ENCODE measurements at places on chromosomes 2 and 18.
A peak's percentile ranks its signal among the peaks of the same experiment; 100 is the strongest.

DNA sequence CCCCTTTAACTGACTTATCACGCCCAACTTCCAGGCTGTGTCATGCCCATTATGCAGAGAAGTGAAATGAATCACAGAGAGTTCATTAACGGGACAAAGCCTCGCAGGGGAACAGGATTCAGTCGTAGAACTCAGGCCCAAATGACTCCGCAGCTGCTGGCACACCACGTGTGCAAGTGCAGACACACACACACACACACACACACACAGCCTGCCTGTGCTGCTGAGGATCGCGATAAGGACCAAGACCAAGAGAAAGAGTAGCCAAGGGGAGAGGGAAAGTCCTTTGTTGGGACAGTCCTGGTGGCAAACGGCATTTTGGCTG, 90.0 kb upstream of the TAF1B start:
- DNase-seq, result peak; percentile 59

DNA sequence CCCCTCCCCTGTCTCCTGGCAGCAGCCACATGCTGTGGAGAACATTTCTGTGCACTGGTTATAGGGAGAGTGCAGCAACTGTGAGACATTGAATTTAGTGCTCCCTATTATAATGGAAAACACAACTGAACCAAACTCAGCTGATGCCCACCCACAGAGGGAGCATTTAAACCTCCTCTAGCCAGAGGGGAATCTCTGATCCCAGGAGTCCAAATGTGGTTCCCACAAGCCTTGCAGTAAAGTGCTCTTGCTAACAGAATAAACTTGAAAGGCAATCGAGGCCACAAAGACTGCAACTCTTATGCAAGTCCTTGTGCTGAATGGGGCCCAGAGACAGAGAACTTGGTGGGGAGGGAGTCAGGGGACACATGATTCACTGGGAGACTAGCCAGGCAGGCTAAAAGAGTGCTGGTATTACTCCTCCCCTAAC, 638.8 kb upstream of the VRK2 start:
- DNase-seq, result no peak

- no peak for DNase-seq
These were observed 125.6 kb upstream of the TACR1 start for GRCh38 chr2:75324861-75325284.

DNA sequence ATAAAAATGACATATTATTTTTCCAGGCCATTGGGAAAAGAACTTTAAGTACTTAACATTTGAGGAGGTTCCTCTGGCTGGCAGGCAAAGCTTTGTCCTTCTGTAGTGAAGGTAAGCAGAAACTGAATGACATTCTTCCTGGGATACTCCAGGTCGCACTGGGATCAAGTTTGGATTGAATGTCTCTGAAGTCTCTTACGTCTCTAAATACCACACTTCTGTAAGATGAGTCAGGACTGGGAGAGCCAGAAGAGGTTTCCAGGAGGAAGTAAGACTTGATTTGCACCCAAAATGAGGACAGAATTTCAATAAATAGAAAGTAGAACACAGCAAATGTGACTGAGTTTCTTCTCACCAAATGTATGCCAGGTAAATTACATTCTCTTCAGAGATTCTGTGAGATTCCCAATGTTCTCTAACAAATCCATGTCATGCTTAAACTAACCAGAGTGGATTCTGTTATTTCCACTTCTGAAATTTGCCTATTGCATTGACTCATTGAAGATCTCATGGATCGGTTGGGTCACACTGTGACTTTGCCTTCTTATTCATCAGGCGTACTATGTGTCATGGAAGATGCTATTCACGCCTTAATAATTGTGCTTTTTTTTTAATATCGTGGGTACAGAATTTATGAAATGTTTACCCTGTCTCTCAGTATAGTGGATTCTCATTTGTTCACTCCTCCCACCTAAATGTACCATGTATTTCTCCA, 25.5 kb upstream of the VIT start:
- no peak for DNase-seq

GRCh38 chr2:17799301-17800120, 16.7 kb upstream of the MSGN1 start:
- DNase-seq, result no peak

DNA sequence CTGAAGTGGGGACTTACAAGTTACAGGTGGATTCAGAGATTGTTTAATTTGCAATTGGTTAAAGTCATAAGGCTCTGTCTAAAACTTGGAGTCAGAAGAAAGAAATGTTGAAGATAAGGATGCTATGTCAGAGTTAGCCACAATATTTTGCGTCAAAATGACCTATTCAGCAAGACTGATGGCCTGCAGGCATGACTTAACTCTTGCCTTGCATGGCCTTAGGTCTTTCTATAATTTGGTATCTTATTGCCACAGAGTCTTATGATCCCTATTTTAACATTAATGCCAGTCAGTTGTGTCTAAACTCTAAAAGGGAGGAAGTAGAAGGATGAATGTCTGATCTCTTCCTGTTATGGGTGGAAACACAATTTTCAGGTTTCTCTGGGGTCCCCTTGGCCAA, 5.2 kb upstream of the COMMD1 start:
- no peak for DNase-seq

GRCh38 chr18:55513161-55513560, 74.8 kb downstream of the TCF4 start:
- DNase-seq, result no peak

DNA sequence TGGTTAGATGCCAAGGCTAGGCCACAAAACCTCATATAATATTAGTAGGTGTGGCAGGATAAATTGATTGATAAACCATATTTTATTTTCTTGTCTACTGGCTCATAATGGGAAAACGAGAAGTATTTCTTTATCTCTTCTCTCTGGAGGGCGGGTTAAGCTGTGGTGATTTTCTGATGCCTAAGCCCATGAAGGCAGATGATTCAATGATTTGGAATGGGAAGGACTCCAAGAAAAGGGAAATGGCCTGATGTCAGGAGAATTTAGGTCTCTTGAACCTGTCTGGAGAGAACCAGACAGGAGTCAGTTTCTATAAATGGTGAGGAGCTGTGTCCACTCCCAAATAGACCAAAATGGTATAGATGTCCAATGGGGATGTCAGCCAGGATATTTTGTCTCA, 18.7 kb upstream of the MAP4K3 start:
- DNase-seq, result no peak

GRCh38 chr18:36461551-36461987, 164.1 kb downstream of the FHOD3 start:
- no peak for DNase-seq

GRCh38 chr2:30705056-30705455, 102.2 kb downstream of the CAPN13 start:
- DNase-seq, result no peak

- DNase-seq, result no peak
These were observed 17.1 kb upstream of the THUMPD2 start for GRCh38 chr2:39796134-39796533.

- DNase-seq, result no peak
These were observed 12.2 kb downstream of the ROCK1 start for GRCh38 chr18:21099442-21099841.

DNA sequence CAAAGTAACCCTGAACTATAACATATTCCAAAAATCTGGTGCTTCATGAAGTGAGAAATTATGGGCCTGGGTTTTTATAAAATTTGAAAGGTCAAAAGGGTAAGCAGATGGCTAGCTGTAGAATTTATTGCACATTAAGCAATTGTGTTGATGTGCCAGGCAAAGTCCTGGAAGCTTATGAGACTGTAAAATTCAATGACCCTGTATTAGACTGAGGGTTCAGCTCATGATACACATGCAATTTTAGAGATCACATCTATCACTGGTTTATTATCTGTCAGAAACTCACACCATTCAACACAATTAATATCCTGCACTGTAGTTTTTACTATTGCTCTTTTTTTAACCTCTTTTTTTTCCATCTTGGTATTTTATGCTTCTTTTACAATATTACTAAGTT, 1162.6 kb upstream of the SLC39A10 start:
- DNase-seq, result no peak

DNA sequence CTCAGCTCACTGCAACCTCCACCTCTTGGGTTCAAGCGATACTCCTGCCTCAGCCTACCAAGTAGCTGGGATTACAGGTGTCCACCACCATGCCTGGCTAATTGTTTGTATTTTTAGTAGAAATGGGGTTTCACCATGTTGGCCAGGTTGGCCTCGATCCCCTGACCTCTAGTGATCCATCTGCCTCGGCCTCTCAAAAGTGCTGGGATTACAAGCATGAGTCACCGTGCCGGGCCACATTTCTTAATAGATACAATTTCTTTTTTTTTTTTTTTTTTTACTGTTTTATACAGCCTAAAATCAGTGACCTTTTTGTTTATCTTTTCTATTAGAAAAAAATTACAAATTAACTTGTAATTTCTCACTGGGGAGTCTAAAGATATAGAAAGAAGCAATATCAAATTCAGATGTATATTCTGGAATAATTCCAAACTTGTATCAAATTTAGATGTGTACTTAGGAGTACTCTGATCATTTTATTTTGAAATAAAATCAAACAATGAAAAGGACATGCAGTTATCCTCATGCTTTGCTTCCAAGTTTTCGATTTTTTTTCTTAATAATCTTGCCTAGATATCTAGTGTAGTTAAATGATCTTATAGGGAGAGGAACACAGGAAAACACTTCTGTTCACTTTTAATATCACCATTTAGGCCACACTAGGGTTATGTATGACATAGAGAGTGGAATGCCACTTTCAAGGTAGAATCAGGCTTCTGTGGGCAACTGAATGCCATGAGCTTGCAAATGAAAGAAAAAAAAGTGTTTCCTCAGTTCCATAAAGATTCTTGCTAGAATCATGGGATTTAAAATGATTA, 1089.3 kb downstream of the SUCLG1 start:
- DNase-seq, result no peak

DNA sequence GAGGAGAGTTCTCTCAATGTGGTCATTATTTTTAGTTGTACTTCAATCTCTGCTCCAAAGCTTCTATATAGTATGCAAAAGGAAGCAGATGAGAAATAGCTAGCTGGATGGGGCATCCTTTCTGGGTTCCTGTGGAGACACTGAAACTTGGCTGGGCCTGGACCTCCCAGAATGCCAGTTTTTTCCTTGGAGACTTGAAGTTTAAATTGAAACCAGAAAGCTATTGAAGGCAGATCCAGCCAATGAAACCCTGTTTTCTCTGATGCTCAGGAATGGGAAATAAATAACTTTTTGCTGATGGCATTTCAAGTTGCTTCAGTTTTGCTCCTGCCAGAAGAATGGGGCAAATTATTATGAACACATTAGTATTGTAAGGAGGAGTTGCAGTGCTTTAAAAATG, 2.9 kb downstream of the SETBP1 start:
- no peak for DNase-seq

- no peak for DNase-seq
These were observed 651.9 kb downstream of the SLC4A3 start for GRCh38 chr2:220279372-220279771.

GRCh38 chr2:190578158-190579057, 43.9 kb upstream of the NEMP2 start:
- DNase-seq, result no peak

DNA sequence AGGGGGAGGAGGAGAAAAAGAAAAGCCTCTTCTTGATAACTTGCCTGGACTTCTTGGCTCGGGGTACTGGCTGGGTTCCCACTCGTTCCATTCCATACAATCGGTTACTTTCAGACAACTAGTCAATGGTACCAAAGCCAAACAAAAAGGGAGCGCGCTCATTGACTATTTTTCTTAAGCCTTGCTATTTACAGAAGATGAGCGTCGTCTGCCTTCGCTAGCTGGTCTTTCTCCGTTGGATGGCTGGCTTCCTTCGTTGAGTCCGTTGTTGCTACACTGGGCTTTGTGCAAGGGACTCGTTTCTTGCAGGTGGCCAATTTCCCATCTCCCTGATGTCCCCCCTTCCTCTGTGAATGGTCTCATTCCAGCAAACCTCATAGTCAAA, 260.4 kb downstream of the ZNF516 start:
- DNase-seq, result no peak

GRCh38 chr2:152046940-152047339, 51.9 kb downstream of the CACNB4 start:
- DNase-seq, result no peak

GRCh38 chr2:4670331-4670730, 967.0 kb downstream of the DCDC2C start:
- DNase-seq, result no peak

DNA sequence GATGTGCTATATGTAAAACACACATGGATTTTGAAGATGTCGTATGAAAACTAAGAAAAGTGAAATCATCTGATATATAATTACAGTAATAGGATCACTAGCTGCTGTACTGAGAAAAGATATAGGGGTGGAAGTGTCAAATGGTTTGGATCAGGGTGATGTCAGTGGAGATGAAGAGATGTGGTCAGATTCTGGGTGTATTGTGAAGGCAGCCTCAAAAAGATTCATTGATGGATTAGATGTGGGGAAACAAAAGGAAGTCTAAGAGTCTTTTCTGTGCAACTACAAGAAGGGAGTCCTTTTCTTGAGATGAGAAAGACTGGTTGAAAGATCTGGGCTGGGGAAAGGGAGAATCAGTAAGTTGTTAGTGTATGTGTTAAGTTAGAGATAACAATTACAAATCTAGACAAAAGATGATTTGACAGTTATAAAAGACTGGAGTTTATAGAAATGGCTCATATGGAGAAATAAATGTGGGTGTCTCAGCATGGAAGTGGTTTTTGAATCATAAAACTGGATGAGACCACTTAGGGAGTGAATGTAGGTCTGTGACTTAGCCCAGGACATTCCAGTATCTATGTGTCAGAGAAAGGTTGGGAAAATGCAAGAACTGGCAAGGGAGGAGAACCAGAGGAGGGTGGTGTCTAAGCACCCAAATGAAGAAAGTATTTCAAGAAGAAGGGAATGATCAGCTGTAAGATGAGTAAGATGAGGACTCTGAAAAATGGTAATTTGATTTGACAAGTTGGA, 347.4 kb downstream of the PARD3B start:
- no peak for DNase-seq

DNA sequence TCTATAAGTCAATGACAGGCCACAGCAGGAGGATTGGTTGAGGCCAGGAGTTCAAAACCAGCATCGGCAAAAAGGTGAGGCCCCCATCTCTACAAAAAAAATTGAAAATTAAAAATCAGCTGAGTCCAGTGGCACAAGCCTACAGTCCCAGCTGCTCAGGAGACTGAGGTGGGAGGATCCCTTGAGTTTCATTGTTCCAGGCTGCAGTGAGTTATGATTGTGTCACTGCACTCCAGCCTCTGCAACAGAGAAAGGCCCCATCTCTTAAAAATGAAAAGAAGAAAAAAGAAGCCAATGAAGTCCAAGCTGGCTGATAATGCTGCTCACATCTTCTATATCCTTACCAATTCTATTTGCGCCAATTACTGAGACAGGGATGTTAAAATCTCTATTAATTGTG, 39.1 kb downstream of the MRPS5 start:
- no peak for DNase-seq

- DNase-seq, result no peak
These were observed 54.3 kb upstream of the PKDCC start for GRCh38 chr2:41993435-41993925.

DNA sequence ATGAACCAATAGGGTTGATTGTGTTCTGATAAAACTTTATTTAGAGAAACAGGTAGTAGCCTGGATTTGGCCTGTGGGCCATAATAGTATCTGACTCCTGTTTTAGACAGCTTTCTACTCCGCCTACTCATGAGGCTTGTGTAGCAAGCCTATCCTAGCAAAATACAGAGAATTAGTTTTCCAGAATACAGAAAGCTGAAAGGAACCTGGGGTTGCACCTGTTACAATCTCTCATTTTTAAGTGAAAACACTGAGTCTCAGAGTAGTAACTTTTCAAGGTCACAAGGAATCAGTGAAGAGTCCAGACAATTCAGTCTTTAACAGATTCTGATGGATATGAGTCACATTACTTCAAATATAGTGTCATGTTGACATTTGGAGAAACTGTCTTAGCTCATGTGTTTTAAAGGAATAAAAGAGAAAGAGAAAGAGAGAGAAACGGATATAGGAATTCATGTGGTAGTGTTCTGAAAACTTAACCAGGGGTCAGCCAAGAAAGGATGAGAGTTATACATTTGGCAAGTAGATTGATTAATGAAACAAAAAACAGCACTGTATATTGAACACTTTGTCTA, 17.0 kb downstream of the ARHGAP28 start:
- no peak for DNase-seq

Data from GM12892 (cell line).